Activated T-helper 9 cell treated with anti-CD3 and anti-CD28 coated beads, Interleukin-2, amount 50 U/mL, for 16 hours (primary cell): ENCODE measurements at places on chromosomes 4 and X.

DNA sequence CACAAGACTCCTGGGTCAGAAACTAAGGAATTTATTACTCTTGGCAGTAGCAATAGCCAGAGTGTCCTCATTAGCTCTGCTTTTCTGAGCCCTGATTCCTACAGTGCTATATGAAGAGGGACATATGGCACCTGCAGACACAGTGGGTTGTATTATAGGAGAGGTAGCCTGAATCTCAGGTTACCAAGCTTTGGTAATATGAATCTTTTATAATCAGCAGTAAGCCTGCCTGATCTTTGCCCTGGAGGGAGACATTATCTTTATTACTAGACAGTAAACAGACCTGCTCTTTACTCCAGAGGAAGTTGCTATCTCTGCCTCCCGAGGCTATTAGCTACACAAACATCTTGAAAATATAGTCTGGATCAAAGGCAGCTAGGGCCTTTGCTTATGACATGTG is 62.5 kb upstream of the HOPX start:
- no peak for DNase-seq

DNA sequence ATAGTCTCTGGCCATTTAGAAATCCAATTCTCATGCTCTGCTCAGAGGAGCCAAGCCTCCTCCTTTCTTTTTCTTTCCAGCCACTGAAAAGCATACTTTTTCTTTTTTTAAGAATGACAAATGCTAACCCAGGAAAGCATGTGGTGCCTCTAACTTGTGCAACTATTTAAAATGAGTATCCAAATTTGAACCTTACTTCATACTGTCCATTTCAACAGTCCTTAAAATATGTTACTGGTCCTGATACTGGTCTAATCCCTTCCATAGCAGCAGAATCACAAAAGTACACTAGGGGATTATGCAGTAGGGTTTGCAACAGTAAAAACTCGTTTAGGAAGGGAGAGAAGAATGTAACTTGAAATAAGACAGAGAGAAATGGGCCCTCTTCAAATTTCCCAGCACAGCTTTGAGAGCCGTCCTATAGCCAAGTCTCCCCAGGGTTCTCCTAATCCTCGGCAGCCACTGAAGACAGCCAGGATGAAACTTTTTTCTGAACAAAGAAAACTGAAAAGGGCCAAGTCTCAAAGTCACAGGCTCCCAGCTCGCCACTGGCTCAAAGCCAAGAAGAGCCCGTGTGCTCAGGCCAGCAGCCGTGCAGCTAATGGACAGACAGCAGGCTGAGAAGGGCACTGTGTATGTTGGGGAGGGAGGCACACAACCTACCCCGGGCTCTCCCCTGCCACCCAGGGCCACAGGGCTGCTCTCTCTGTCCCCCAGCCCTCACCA is 39.5 kb downstream of the GPC4 start:
- no peak for DNase-seq

GRCh38 chr4:26806331-26806730 is 54.3 kb upstream of the STIM2 start:
- no peak for DNase-seq

GRCh38 chr4:39326468-39326977 is 39.6 kb downstream of the RFC1 start:
- no peak for DNase-seq

DNA sequence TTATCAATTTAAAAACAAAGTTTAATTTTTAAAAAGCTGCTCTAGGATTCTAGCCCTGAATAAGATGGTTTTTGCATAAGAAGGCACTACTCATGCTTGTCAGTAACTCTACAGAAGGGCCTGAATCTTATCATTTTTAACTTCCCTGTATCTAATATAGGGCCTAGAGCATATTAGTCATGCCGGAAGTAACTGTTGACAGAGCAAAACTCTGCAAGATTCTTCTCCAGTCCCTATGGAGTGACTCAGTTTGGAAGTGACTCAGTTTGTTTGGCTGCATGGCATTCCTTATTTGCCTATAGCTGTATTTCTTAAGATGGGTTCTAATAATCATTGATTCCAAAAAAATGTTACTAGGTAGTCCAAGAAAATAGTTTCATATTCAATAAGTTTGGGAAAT is 431.8 kb upstream of the HTR2C start:
- DNase-seq, result no peak

GRCh38 chr4:159106636-159107035 is 3.8 kb downstream of the RAPGEF2 start:
- no peak for DNase-seq

DNA sequence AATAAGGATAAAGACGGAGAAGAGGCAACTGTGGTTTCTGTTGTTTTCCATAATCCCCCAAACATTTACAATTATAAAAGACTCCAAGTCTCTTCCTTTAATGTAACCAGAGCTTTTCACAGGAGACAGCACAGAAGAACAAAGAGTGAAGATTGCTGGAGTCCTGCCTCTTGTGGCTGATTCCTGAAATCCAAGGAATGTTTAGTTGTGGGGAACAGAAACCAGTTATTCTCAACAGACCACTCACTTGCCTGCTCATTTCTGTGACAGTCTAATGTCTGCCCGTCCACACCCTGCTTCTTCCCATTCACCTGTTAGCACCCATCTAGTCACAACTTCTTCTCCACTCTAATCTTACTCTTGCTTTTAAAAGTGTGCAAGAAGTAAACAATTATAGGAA is 12.1 kb downstream of the TEX13B start:
- DNase-seq, result no peak

DNA sequence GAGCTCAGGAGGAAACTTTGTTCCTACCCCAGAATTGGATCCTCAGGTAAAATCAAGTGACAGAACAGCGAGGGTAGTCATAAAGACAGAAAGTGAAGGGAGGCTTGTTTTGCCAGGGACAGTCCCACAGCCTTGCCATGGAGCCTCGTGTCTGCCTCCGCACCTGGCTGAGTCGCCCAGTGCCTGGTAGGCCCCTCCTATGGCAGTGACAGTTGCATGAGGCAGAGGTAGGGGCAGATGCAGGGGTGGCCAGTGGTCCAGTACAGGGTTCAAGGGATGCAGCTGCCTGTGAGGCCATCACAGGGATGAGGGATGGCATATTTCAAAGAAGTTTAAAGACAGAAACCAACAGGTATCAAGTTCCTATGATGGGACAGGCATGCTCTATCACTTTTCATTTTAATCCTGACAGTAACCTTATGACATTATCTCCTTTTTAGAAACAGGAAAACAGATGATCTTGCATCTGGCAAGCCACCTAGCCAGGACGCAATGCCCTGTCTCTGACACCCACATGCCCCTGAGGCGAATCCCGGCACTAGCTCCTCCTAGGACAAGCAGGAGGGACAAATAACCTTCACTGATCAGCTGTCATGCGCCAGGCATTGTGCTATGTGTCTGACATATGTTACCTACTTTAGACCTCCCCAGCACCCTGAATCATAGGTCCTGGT is 127.4 kb upstream of the ENPP6 start:
- no peak for DNase-seq

- no peak for DNase-seq
Observed at GRCh38 chr4:66123831-66124413, 453.6 kb upstream of the EPHA5 start.

- no peak for DNase-seq
Observed at GRCh38 chr4:76571274-76571673, 136.2 kb downstream of the SHROOM3 start.

DNA sequence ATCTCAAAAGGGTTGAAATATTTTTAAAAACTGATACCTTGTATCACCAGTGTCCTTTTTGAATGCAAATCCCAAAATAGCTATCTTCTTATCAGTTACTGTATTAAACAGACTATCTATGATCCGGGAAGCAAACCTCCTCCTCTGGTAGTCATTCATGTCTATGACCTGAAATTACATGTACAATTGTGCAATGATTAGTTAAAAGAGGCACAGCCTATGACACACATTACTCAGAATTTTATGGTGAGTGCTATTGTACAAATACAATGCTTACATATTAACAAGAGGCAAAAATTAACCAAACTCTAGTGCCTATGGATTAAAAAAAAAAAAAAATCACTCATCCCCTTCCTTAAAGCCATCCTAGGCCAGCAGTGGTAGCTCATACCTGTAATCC is 21.7 kb downstream of the UGDH start:
- DNase-seq, result no peak

DNA sequence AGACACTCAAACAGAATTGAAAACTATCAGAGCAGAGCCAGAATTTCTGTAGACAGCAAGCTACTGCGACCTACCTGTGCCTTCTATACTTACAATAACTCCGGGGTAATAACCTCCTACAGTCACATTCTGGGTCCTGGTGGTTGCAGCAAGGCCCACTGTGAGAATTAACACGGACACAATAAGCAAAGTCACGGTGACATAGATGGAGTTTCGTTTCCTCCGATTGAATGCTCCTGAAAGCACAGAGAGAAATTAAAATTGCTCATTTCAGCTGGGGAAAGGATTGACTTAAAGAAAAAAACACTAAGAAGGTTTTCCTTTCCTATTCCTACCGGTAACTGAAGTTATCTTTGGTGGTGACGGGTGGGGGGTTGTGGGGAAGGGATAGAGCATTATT is 7.0 kb downstream of the TMEM255A start:
- no peak for DNase-seq

DNA sequence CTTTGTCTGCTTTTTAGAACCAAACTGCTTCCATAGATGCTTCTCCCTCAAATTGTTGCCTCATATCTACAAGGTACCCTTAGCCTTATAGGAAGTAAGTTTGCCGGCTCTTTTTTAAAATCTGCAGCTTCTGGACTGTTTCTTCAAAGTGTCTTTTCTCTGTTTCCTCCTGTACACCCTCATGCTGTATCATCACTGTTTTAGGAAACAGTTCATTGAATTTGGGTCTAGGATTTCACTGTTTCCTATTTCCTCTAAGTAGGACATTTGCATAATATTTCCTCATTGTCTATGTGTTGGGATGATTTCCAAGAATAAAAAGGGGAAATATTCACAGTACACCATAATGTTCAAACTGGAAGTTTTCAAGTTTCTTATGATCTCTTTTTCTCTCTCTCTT is 43.0 kb downstream of the BANK1 start:
- no peak for DNase-seq

DNA sequence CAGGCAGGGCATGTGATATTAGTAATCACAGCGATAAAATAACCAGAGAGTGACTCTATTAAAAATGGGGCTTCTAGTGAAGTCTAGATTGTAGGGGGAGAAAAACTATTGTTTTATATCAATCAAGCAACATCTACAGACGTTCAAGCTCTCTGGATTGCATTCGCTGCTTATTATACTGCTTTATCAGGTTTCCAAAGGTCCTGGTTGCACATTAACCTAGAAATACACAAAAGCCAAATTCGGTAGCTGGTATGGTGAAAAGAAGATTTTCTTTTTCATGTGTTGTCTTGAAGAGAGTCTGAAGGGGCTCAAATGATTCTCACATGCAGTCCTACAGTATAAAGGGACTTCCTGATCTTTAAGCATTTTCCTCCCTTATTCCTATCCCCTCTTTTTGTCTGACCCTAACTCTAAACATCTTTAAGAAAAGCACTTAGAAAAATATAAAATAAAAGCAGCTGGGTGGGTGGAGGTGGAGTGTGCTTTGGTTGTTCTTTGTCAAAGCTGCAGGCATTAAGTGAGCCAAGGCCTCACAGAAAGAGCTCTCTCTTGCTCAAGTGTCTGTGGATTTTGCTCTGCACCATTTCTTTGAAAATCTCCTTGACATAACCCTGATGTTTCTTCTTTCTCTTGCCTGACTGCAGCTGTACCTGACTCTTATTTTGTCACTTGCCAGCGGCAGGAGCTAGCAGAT is 46.1 kb downstream of the MID1IP1 start:
- DNase-seq, result no peak

GRCh38 chrX:143466130-143466529 is 51.1 kb downstream of the SPANXN3 start:
- DNase-seq, result no peak
